ENCODE measurements at places on chromosomes 5 and 9. TPM values are rescaled to one million over a fixed set of nuclear protein-coding genes. Genes with fewer than 3 reads are reported as not detected.

The GPR151 gene
- total RNA-seq: not detected

GRCh38 chr9:69355232-69355631 lies 30.2 kb downstream of the ENTREP1 start:
- DNase-seq: no peak

GRCh38 chr9:121797081-121797480 lies 145.6 kb downstream of the DAB2IP start:
- DNase-seq: no peak

DNA sequence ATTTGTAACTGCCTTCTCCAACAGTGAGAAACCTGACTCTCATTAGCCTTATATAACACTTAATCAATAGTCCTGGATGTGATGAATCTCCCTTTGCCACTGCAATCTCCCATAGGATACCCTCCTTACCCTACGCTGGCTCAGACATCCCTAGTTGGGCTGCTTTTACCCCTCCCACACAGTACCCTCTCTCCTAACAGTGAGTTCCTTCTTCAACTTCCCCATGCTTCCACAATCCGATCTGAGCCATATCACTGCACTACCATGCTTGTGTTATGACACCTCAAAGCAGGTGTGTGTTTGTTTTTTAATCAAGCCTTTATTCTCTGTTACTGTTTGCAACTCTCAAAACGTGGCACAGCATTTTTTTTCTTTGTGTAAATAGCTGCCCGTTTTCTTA lies 60.5 kb upstream of the C9orf72 start:
- DNase-seq: no peak

All from PC-3 (cell line).